ENCODE measurements at places on chromosomes 12 and 14.

DNA sequence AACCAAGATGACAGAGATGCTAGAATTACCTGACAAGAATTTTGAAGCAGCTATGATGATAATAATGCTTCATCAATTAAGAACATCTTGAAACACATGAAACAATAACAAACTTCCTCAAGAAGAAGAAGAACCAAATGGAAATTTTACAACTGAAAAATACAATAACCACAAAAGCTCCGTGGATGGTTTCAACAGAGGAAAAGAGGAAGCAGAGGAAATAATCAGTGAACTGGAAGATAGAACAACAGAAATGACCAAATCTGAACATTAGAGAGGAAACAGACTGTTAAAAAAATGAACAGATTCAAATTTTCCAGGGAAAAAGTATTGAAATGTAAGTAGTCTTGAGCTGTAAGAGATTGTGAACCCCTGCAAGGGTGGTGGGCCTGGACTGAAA, 62.8 kb upstream of the SLC35F4 start:
- DNase-seq: no peak

- DNase-seq: no peak
These were observed 155.2 kb upstream of the E2F7 start for GRCh38 chr12:77220586-77220985.

DNA sequence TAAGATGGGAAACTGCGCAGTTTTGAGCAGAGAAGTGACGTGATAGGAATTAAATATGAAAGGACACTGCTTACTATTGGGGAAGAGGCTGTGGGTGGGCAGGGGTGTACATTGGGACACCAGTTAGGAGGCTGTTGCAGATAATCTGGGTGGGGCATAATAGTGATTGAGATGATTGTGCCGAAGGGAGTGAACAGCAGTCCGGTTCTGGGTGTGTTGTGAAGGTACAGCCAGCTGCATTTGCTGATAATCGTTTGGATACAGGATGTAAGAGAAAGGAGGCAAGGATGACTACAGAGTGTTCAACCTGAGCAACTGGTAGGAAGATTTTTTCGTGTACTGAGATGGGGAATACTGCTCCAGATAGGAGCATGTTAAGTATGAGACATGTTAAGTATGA, 205.2 kb upstream of the NEDD1 start:
- DNase-seq: no peak

DNA sequence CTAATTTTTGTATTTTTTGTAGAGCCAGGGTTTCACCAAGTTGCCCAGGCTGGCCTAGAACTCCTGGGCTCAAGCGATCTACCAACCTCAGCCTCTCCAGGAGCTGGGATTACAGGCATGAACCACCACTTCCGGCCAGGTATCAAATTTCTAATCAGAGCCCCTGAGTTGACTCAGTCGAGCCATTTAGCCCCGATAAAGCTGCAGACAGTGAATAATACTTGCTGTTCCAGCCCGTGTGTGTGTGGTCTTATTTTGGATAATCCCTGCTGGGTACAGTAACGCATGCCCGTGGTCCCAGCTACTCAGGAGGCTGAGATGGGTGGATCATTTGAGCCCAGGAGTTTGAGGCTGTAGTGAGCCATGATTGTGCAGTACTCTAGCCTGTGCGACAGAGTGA, 57.0 kb downstream of the TEAD4 start:
- DNase-seq: no peak

- DNase-seq: no peak
These were observed 63.6 kb upstream of the NUDT4 start for GRCh38 chr12:93314177-93314497.

- DNase-seq: no peak
These were observed 315.5 kb downstream of the RMST start for GRCh38 chr12:97778111-97778510.

DNA sequence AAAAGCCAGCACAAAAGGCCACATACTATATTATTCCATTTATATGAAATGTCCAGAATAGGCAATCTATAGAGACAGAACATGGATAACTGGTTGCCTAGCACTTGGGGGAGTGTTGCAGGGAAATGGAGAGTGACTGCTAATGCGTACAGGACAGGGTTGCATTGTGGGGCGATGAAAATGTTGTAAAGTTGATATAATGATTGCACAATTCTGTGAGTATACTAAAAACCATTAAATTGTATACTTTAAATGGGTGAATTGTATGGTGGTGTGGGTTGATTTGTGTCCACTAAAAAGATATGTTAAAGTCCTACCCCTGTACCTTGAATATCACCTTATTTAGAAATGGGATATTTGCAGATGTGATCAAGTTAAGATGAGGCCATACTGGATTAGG, 7.0 kb upstream of the CAPRIN2 start:
- DNase-seq: no peak

DNA sequence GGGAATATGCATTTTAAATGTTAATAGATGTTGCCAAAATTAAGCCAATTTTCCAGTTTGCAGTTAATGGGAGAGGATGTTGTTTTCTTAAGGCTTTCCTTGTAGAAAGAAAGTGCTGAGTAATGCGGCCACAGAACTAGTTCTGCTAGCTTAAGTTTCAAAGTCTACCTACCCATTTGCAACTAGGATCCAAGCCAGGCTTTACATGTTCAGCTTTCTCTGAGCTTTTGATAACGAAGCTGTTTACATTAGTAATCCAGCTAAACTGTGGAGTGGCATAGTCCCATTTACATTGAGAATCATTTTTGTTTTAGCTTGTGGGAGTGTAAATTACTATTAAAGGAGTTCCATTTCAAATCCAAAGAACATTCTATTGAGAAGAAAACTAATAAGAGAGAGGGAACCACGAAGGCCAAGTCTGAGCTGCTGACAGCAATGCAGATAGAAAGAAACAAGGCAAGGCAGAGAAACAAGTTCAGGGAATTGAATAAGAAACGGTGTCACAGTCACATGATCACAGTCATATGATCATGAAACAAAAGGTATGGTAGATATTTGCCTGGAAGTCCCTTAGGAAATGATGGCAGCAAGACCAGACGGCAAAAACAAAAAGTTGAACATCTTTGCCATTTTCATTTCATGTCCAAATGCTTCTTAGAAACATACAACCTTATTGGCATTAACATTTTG, 274.9 kb downstream of the PAWR start:
- DNase-seq: peak; percentile 88

All from small intestine (tissue), 16 donors.